NCI-H774 (cell line): ENCODE measurements at places on chromosomes 4 and X.

- DNase-seq, result no peak
Observed at GRCh38 chr4:152009031-152009670, 248.3 kb upstream of the GATB start.

- DNase-seq, result no peak
Observed at GRCh38 chr4:139684351-139684750, 18.7 kb downstream of the MGST2 start.

DNA sequence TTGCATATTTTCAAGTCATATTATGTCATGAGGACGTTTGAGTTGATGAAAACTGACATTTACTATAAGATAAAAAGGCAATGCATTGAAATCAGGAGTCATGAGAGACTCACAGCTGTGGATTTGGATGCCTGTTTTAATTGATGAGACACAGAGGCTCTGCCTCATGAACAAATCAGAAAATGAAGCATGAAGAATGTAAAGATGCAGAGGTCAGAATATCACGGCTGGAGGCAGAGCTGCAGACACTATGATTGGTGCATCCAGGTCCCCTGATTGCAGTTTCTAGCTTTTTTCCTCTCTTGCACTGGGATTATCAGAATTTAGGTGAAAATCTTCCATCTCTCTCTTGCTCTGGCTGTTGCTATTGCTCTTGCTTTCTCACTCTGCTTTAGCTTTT lies 74.7 kb downstream of the FAM47B start:
- DNase-seq, result no peak

DNA sequence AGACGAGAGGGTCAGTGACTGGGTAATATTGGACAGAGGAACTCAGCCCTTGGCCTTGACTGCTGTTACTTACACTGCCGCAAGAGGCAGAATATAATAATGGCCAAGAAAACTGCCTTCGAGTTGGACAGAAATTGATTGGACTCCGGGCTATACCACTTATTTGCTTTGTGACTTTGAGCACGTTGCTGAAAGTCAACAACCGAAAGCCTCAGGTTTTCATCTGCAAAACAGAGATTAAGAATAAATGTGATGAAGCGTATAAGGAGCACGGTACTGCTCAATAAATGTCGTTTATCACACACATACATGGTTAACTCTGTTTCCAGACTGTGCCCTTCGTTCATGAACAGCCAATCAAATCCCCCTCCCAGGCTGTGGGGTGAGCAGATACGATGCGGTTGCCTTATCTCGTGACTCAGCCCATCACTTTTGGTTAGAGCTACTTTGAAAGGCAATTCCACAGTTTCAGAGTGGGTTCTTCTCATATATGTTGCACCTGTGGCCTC lies 91.6 kb downstream of the TSPAN7 start:
- DNase-seq, result no peak

DNA sequence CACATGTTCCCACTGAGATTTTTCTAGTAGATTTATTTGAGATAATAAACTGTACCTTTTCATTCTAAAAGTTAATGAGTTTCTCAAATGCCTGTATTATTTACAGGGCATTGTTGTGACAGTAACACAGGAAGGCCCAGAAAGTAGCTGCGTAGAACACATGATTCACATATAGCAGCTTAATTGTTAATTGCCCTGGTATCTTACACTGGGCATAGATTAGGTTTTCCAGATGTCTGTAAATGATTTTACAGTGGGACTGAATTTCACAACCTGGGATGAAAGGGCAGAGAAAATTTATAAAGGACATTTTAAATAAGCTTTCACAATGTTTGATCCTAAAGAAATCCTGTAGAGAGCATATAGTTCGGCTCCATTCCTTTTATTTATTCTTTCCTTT lies 27.6 kb downstream of the UGT8 start:
- no peak for DNase-seq

GRCh38 chr4:153564630-153565525 lies 98.7 kb downstream of the TMEM131L start:
- no peak for DNase-seq

DNA sequence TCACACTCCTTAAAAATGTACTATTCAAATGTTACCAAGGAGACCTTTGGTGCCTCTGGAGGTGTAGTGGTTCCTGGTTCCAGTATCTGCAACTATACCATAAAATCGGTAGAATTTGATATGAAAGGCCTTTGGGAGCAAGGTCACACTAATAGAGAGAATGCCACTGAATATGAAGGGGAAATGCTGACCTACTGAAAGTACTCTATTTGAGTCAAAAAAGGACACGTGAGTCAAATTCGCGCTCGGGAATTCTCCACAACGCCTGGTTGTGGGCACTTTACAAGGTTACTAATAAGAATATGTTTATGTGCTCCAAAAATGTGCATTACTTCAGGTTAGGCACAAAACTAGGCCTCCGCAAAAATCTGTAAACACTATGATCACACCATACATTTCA lies 39.5 kb upstream of the RELL1 start:
- DNase-seq, result no peak

- no peak for DNase-seq
Observed at GRCh38 chr4:107037199-107037584, 1.1 kb upstream of the DKK2 start.

DNA sequence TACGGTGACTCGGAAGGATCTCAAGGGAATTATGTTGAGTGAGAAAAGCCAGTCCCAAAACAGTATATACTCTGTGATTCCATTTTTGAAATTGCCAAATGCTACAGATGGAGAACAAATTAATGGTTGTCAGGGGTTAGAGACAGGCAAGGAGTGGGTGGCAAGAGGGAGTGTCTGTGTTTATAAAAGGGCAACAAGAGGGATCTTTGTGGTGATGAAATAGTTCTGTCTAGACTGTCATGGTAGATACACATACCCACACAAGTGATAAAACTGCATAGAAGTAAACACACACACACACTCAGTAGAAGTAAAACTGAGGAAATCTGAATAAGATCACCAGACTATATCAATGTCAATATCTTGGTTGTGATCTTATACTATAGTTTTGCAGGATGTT lies 92.7 kb downstream of the CD99L2 start:
- DNase-seq, result no peak

DNA sequence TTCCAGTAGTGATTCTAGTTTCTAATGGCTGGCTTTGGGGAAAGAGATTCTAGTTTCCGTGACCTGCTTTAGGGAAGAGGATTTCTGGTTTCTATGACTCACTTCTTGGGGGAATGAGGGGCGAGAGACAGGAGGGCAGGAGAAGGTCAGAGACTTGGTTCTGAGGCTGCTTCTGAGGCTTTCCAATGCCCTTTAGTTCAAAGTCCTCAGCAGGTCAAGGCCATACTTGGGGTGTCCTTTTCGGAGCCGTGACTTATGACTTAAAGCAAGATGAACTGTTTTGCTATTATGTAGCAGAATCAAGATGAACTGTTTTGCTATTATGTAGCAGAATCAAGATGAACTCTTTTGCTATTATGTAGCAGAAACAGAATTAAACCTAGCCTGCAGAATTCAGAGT lies 52.2 kb upstream of the TLR3 start:
- DNase-seq, result no peak

- DNase-seq, result no peak
Observed at GRCh38 chr4:85243857-85244256, 231.1 kb upstream of the ARHGAP24 start.

- no peak for DNase-seq
Observed at GRCh38 chr4:7620086-7620813, 185.5 kb upstream of the PSAPL1 start.

- DNase-seq, result no peak
Observed at GRCh38 chr4:152937336-152938236, 1.5 kb downstream of the FHDC1 start.

- DNase-seq, result no peak
Observed at GRCh38 chrX:132858018-132858417, 100.4 kb downstream of the HS6ST2 start.

GRCh38 chrX:110226931-110227330 lies 91.0 kb downstream of the AMMECR1 start:
- no peak for DNase-seq

DNA sequence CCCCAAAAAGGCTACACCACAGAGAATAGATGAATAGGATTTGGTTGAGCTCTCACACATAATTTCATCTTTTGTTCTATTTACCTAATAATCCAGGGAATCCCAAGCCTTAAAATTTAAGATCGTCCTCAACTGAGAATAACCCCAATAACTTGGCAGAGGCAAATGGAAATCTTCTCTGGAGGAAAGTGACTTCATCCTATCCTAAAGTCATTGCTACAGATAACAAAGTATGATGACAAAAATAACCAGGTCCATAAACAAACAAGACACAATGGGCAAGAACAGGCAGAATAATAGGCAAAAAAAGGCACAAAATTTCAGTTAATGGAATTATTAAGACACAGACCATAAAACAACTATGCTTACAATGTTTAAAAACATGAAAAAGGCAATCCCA lies 177.3 kb upstream of the STK26 start:
- DNase-seq, result no peak

GRCh38 chrX:51459125-51459524 lies 37.3 kb downstream of the NUDT11 start:
- no peak for DNase-seq

DNA sequence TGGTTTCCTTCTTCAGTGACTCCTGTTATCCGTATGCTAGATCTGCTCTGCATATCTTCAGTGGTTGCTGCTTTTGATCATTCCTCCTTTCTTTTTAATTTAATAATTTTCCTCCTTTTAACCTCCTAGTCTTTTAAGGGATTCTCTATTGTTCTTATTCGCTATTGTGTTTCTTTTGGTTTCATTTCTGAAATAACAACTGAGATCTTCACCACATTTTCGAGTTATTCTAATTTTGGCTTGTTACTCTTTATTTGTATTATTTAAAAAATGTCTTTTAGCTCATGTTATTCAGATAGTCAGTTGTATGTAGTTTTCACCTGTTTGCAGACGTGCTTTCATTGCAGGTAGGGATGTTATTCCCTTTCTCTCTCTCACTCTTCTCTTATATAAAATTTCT lies 24.9 kb downstream of the IGFBP7 start:
- no peak for DNase-seq

DNA sequence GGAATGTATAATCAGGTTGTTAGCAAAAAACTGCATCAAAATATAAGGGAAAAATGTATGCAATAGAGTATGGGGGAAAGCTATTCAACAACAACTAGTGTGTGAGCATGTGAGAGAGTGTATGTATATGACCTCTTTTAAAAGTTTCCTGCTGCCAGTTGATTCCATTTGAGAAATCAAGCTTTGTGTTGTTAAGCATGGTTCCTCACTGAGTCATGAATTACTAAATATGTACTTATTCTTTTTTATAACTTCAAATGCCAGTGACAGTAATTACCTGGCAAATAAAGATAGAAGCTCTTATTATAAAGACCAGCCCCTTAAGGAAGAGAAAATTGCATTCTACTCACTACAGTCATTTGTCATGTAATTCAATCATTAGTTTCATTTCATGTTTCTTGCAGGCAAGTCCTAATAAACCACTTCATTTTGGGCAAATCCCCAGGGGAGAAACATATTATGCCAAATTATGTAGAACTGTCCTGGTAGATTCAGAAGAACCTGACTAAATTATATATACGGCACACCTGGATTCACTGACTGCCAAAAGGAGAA lies 19.2 kb downstream of the RASGEF1B start:
- no peak for DNase-seq

DNA sequence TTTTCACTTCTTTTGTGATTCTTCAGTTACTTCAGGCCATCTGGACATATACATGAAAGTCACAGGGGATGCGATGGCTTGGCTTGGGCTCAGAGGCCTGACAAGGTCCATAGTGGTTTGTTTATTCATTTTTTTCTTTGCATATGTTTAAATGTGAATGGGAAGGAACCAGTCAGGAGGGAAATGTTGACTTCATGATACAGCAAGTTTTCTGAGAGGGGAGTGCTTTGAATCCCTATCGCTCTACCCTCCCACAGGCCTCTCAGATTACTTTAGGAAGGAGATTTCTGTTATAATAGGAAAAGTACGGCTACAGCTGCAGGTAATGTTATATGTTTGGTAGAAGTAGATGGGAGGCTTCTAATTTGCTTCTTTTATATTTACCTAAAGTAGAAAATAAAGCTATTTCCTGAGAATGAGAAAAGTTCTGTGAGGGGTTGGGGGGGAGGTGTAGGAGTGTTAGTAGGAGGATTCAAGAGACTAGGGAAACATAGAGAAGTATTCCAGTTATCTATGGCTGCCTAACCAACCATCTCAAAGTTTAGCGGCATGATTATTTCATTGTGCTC lies 322.9 kb downstream of the RAPGEF2 start:
- no peak for DNase-seq

- peak; percentile 42 for DNase-seq
Observed at GRCh38 chr4:24805067-24805466, 9.7 kb downstream of the SOD3 start.

- no peak for DNase-seq
Observed at GRCh38 chr4:65791812-65792308, 121.6 kb upstream of the EPHA5 start.

DNA sequence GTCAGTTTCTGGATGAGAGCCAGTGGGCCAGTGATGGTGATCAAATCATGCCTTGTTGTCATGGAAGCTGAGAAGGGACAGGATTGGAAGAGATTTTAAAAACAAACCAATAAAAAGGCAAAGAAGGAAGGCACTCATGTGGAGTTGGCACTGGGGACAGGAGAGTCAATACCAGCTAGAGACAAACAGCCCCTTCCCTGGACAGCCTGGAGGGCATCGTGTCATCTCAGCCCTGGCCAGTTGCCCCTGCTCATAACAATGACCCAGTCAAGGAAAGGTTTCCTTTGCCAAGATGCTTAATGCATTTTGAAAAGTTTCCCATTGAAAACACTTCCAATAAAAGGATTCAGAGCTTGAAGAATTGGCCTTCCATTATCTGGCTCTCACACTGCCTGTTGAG lies 55.5 kb downstream of the SCML1 start:
- no peak for DNase-seq

DNA sequence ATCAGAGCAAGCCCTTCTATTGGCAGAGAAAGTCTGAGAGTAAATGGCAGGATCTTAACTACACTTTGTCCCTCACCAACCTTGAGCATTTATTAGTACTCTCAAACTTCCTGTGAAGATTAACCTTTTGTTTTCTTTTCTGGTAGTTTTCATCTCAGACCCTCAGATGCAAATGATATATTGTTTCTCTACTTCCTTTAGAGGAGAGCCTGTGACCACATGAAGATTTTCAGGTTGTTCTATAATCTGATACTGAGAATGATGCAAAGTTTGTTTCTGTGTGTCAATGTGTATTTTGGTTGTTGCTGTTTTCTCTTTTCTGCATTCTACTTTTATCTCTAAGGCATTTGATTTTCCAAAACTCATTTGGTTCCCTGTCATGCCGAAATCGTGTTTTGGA lies 165.8 kb upstream of the CYSLTR1 start:
- DNase-seq, result no peak

DNA sequence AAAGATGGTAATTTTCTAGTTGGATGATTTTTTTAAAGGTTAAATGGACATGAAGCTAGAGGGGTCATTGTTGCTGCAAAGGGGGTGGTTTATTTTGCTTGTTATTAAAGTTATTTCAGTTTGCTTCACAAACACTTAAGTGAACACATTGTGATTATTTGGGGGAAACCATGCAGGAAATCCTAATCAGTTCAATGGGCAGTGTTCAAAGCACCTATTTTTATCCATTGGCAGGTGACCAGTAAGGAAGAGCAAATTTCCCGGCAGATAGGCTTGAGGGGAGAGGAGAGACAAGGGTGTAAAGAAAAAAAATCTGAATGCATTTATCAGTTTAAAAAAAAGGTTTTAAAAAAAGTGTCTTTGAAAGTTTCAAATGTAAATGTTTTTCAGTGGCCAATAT lies 17.6 kb downstream of the GPR174 start:
- DNase-seq, result no peak
